ENCODE measurements at places on chromosomes 13 and 19.

GRCh38 chr19:38204096-38204495 lies 19.9 kb downstream of the DPF1 start:
- DNase-seq, result no peak

GRCh38 chr13:61387694-61388093 lies 28.0 kb downstream of the PCDH20 start:
- DNase-seq, result no peak

DNA sequence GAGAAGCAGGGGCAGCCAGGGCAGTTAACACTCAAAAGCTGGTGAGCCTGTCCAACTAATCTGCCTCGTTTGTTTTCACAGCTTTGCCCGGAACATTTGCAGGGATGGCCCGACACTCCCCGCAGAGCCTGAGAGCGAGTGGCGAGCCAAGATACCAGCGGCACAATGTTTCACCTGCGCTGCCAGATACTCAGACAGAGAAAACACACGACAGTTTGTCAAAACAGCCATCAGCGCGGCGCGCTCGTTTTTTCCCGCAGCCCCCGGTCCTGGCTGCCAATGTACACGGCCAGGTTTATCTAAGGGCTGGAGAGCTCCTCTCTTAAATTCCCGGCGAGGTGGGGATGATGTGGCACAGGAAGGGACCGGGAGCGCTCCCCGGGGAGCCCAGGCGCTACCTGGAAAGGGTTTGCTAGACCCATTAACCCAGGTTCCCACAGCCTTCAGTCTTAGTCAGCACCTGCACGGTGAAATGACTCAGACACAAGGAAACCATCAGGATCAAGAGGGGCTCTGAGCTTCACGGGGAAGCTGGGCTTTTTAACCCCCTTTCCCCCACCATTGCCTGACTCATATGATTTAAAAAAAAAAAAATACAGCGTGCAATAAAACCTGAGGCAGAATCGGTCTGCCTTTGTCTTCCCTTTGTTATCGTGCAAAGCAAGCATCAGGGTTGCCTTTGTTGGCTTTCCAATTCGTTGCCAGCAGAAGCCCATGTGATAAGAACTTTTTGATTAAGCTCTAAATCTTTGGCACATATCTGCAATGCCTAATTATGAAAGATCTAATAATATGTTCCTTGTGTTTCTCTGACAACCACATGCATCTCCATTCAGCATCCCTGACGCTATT lies 186.2 kb downstream of the EFNB2 start:
- no peak for DNase-seq

DNA sequence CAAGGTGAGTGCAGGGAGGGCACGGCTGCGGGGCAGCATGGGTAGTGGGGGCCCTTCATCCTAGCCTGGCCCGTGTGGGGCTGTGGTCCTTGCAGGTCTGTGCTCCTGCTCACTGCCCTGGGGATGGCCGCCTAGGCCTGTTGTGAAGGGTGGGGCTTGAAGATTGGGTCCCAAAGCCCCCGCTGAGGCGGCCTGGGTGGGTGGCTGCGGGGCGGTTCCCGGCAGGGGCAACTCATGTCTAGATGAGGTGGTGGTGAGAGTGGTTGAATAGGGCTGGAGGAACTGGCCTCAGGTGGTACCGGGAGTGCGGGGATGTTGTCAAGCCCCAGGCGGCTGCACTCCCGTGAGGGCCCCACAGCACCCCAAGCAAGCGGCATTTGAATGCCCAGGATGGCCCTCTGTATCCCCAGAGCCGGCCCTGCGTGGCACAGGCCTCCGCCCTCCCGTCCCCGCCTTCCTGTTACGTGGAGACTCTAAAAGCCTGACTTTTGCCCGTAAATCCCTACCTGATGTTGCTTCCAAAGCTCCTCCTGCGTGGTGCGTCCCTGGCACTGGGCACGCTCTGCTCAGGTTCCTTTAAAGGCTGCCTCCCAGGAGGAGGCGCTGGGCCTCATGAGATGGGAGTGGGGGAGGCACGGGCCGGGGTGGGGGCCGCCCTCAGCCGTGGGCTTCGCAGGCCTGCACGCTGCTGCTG lies 15.0 kb downstream of the SPPL2B start:
- no peak for DNase-seq

DNA sequence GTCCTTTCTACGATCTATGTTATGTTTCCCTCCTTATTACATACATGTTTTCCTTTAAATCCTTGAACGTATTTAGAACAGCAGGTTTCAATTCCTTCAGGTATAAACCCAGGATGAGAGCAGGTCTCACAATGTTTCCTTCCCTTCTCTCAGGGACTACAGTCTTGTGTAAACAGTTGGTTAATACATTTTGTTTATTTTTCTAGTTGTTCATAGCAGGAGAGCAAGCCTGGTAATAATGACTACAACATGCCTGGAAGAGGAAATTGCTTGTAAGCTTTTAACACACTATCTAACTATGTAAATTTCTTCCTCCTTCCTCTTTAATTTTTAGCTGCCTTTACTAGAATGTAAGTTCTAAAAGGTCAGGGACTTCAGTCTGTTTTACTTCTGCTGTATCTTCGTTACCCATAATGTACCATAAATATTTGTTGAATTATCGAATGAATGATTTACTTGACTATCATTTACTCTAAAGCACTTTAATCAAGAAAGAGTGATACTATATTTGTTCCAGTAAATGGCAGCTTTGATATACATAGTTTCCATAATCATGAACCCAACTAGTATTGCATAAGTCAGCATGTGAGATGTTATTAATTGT lies 28.9 kb upstream of the TNFRSF19 start:
- DNase-seq, result no peak

GRCh38 chr13:61128850-61129645 lies 286.6 kb downstream of the PCDH20 start:
- DNase-seq, result no peak

GRCh38 chr19:7731615-7732014 lies 295 bp downstream of the CLEC4G start:
- no peak for DNase-seq

- no peak for DNase-seq
Measured at GRCh38 chr13:40317980-40318327, 348.5 kb downstream of the FOXO1 start.

DNA sequence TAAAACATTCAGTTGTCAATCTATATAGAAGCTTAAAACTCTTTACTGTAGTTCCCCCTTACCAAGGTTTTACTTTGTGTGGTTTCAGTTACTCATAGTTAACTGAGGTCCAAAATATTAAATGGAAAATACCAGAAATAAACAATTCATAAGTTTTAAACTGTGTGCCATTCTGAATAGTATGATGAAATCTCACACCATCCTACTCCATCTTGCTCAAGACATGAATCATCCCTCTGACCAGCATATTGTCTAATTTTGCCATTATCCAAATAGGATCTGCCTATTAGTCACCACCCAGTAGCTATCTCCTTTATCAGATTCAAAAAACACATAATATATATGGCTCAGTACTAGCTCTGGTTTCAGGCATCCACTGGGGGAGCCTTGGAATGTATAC lies 22.4 kb downstream of the ZNF571 start:
- DNase-seq, result no peak

GRCh38 chr13:84658491-84659358 lies 776.5 kb upstream of the SLITRK1 start:
- no peak for DNase-seq

Measured in fibroblast of skin of left biceps (primary cell).